Activated CD8-positive, alpha-beta memory T cell treated with anti-CD3 and anti-CD28 coated beads, Interleukin-2, amount 10 ng/mL, durations not matched to agents 7 days and 5 days (primary cell): ENCODE measurements at places on chromosomes 4 and X. TPM values are rescaled to one million over a fixed set of nuclear protein-coding genes. Genes with fewer than 3 reads are reported as not detected.

DNA sequence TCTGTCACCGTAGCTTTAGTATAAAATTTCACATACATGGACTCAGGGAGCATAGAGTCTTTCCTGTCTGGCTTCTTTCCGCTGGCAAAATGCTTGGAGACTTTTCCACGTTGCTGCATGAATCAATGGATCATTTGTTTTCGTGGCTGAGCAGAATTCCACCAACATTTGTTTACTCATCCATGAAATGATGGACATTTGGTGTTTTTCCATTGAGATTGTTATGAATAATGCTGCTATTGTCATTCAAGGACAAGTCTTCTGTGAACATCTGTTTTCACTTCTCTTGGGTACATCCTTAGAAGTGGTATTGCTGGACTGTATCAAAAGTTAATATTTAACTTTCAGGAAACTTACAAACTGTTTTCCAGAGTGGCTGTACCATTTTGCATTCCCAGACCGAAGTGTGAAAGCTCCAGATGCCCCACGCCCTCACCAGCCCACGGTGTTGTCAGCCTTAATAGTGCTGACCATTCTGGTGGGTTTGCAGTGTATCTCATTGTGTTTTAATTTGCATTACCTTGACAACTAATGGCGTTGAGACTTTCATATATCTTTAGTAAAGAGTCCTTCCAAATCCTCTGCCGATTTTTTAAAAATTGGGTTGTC, 5.8 kb upstream of the TMEM271 start:
- H3K27me3 ChIP-seq, result peaks cover 44% of the 10 kb centered on the region
- peaks cover 8% of the 10 kb centered on the region for H3K4me1 ChIP-seq
- no peak for DNase-seq
- peaks cover 10% of the 10 kb centered on the region for H3K36me3 ChIP-seq
- no peak overlapping the region for H3K27ac ChIP-seq

DNA sequence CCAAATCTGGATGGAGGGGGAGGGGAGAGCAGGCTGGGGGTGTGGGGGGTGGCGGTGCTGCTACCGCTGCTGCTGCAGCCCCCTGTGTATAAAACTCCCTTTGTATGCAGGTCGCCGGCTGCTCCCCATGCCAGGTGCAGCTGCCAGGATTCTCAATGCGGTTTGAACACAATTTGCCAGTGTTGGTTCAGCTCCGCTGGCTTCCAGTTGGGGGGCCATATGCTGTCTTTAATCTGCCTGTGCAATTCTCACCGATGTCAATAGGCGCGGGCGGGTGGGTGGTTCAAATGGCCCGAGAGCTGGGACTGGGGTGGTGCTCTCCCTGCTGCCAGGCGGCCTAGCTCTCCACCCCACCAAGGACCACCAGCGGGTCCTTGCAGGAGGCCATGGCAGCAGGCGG, 257.6 kb downstream of the BCOR start:
- no peaks in the 10 kb centered on the region for H3K36me3 ChIP-seq
- no peaks in the 10 kb centered on the region for H3K27me3 ChIP-seq
- peaks cover 1% of the 10 kb centered on the region for H3K4me1 ChIP-seq

DNA sequence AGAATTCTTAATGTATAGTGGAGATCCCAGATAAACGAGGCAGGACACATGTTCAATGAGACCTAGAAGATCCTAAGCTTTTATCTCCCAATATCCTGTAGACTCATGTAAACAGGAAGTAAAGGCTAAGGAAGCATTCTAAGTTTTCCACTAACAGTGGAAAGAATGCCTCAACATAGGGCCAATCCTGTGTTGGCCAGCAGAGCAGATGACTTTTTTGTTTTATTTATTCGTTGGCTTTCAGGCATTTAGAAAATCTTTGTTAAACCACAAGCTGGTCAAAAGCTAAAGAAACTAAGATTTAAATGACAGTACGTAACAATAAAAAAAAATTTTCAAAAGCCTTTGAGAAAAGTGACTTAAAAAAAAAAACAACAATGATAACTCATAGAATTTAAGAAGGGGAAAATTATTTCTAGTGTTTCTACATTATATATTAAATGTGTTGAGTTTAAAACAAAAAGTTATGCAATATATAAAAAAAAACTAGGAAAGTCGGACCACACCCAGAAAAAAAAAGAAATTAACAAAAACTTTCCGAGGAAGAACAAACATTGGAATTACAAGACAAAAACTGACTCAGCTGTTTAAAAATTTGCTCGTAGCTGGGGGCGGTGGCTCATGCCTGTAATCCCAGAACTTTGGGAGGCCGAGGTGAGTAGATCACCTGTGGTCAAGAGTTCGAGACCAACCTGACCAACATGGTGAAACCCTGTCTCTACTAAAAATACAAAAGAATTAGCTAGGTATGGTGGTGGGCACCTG, 759.3 kb downstream of the FSTL5 start:
- H3K4me3 ChIP-seq, result no peak overlapping the region
- no peaks in the 10 kb centered on the region for H3K36me3 ChIP-seq
- no peak for DNase-seq
- H3K4me1 ChIP-seq, result no peaks in the 10 kb centered on the region
- H3K27ac ChIP-seq, result no peak overlapping the region

- H3K4me1 ChIP-seq, result no peaks in the 10 kb centered on the region
- H3K27me3 ChIP-seq, result peaks cover 16% of the 10 kb centered on the region
- no peaks in the 10 kb centered on the region for H3K36me3 ChIP-seq
- no peak overlapping the region for H3K27ac ChIP-seq
Observed at GRCh38 chr4:78532046-78532445, 19.5 kb upstream of the ANXA3 start.

DNA sequence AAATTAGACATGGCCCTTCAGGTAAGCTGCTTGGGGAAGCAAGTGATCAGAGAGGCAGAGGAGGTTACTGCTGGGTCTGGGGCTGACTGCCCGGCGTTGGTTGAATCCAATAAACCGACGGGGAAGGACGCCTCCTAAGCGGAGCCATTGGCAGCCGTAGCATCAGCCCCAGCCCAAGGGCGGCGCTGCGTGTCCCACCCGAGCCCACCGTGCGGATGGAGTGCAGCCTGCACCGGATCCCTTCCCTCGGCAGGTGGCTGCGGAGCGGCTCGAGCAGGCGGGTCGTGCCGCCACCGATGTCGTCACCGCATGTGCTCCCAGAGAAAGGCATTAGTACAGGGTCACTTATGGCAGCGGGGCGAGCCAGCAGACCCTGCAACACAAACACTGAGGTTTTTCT, 82.1 kb downstream of the ALPK1 start:
- H3K27ac ChIP-seq, result no peak overlapping the region
- DNase-seq, result no peak
- H3K27me3 ChIP-seq, result no peaks in the 10 kb centered on the region
- no peaks in the 10 kb centered on the region for H3K4me1 ChIP-seq
- peaks cover 10% of the 10 kb centered on the region for H3K36me3 ChIP-seq

DNA sequence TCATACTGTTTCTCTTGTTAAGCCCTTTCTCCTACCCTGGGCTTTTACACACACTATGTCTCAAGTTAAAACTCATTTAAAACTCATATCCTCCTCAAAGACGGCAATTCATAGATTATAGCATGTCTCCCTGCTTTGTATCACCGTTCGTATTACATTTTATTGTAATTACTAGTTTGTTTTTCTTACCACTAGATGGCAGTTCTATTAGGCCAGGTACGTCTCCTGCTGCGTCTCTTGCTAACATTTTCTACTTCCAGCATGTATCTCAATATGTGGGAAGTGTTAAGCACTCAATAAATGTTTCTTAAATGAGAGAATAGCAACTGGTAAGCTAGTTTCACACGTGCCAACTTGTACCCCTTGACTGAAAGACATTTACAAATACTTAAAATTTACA, 450.3 kb upstream of the PCDH7 start:
- no peak overlapping the region for H3K27ac ChIP-seq
- H3K4me3 ChIP-seq, result no peak overlapping the region
- no peaks in the 10 kb centered on the region for H3K4me1 ChIP-seq
- H3K36me3 ChIP-seq, result no peaks in the 10 kb centered on the region
- no peak for DNase-seq

- no peaks in the 10 kb centered on the region for H3K27me3 ChIP-seq
- no peak overlapping the region for H3K4me3 ChIP-seq
- no peak for DNase-seq
- peaks cover 17% of the 10 kb centered on the region for H3K4me1 ChIP-seq
Observed at GRCh38 chr4:158870626-158871334, 102.0 kb downstream of the FNIP2 start.

- no peaks in the 10 kb centered on the region for H3K36me3 ChIP-seq
- no peaks in the 10 kb centered on the region for H3K27me3 ChIP-seq
- H3K4me3 ChIP-seq, result no peak overlapping the region
- H3K4me1 ChIP-seq, result no peaks in the 10 kb centered on the region
Observed at GRCh38 chr4:37001688-37002436, 242.7 kb upstream of the NWD2 start.

DNA sequence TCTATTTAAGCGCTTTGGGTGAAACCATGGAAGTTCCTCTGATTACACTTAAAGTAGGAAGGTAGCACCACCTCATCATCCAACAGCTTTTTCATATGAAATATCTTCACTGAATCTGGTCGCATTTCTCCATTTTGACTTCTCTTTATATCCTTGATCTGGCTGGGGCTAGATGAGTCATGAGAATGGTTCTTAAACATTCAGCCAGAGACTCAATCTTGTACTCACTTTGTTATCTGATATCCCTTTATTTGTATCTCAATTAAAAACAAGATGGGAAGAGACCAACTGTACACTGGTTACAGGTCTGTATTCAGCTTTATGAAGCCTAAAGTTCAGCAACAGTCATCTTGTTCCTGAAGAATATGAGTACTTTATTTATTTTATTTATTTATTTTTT, 84.9 kb downstream of the CBLL2 start:
- no peak overlapping the region for H3K27ac ChIP-seq
- H3K36me3 ChIP-seq, result no peaks in the 10 kb centered on the region
- H3K27me3 ChIP-seq, result no peaks in the 10 kb centered on the region
- no peaks in the 10 kb centered on the region for H3K4me1 ChIP-seq

Gene CD40LG
- total RNA-seq, result 12.7 TPM

Gene AFF2
- 0.42 TPM for total RNA-seq

Gene TRO
- total RNA-seq, result 3.6 TPM
